Amniotic stem cell (primary cell): ENCODE measurements at places on chromosomes 1 and 21.

DNA sequence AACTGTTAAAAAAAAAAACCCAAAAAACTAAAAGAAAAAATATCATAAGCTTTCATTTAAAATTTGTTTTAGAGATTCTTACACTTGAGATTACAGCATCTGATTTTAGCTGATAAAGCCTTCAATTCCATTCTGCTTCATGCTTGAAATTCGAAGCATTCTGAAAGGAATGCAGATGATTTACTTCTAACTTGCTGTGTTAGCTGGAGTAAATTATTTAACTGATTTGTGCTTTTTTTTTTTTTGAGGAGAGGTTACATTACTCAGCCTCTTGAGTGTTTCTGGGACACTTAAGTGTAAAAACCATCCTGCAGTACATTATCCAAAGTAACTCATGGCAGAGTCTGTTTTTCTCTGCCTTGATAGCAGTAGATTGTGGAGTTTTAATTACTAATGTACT, 4.5 kb upstream of the TRIM67 start:
- DNase-seq, result no peak

- DNase-seq, result no peak
Observed at GRCh38 chr1:3003941-3004270, 17.4 kb upstream of the ACTRT2 start.

DNA sequence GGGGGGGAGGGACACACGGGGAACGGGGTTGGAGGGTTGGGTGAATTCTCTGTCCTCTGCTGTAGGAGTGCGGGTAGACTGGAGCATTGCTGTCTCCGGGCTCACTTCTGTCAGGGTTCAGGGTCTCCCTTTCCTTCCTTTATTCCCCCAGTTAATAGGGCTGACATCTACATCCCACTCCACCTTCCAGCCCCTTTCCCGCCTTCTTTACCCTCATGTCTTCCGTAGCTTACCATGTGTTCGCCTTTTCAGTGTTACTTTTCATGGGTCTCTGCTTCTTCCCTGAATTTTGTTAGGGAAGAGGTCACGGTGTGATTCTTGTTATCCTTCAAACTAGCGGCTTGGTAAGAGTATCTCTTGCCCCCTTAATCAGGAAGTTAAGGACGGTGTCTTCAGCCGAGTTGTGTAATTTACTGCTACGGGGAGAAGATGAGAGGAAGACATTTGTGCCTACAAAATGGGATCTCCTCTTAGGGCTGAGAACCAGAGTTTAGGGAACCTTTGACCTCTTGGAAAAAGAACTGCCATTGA, 917 bp downstream of the RAP1A start:
- DNase-seq, result no peak

DNA sequence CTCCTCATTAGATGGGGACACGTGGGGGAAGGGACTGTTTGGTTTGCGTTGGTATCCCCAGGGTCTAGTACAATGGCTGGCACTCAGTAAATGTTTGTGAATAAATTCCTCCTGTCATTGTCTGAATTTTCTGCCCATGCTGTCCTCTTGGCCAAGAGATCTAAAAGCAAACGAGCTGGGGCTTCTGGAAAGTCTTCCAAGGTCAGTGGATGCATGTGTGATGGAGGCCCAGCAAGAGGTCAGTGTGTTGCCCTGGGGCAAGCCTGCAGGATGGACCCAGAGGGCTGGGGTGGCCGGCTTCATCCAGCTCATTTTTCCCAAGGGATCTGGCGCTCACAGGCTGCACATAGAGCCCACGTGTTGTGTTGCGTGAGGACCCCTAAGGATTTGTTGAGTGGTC, 30.0 kb upstream of the JUN start:
- DNase-seq, result no peak

DNA sequence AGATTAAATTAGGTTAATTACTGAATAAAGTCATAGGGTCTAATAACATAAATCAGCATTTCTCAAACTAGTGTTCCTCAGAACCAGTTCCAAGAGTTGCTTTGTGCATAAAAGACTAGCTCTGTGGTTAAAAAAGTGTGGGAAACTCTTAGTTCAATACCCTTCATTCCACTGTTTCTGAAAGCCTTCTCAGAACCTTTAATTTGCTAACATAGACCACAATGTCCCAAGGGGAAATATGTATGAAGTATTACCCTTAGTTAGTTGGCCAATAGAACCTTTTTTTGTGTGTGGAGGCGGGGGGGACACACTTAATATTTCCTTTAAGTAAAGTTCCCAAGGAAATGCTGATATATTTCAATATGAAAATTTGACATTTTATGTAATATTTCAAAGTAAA, 20.4 kb downstream of the ODF2L start:
- DNase-seq, result no peak

DNA sequence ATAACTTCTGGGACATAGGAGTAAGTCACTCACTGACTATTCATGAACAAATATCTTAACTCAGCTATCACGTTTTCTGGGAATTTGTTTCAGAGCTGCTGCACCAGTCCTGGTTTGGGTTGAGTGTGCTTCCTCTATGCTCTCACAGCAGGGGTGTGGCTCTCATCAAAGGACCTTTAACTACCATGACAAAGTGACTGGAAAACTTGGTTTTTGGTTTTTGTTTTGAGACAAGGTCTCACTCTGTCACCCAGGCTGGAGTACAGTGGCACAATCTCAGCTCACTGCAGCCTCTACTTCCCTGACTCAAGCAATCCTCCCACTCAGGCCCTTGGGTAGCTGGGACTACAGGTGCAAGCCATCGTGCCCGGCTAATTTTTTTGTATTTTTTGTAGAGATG, 4.1 kb downstream of the ILDR2 start:
- no peak for DNase-seq

GRCh38 chr1:61446531-61446991, 278.4 kb downstream of the TM2D1 start:
- no peak for DNase-seq

GRCh38 chr1:174742805-174743653, 256.7 kb upstream of the CACYBP start:
- no peak for DNase-seq

DNA sequence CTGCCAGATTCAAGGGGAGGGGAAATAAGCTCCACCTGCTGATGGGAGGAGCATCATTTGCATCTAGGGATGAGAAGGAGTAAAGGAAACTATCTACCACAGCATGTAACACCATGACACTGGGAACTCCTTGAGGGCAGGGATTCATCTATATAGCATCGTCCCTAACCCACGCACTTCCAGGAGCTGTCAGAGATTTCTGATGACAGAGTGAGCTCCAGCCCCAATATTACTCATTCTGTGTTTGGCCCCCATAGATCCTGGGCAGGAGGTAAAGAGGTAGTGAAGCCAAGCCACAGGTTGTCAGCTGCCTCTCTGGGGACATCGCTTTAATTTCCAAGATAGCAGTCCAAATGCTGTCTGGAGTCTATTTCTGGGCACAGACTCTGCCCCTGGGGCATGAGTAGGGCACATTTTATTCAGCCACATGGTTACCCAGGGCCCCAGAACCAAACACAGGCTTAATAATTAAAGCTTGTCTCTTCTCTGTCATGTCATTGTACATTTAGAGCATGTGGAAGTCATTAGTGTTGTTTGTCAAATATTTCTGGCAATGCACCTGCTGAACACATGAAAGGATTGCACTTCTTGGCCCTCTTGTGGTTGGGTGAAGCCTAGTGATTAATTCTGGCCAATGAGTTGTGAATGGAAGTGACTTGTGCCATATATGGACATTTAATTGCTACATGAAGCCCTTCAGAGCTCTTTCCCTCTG, 105.9 kb upstream of the POU3F1 start:
- no peak for DNase-seq

GRCh38 chr1:50108497-50109059, at the start of gene ELAVL4:
Gene ELAVL4 (plus strand): TSS chr1:50108920. CDS start chr1:50109190, 270 bp downstream.
- no peak for DNase-seq

GRCh38 chr1:89298461-89298860, 25.8 kb upstream of the GBP5 start:
- DNase-seq, result no peak

DNA sequence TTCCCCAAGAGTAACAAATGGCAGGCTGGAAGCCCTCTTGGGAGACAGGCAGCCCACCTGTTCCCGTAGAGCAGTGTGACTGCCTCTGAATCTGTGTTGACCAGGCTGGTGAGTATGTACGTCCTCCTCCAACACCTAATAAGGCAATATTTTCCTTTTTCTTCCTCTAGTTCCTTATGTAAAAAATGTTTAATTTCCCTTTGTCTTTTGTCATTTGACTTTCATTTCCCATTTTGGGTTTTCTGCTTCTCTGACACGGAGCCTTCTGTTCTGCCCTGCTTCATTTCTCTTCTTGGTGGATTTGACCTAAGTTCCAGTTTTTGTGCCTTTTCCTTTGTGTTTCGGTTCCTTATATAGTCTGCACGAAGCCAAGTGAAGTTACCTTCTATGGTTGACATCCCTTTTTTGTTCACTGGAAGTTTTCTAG, 65.8 kb upstream of the ATF3 start:
- DNase-seq, result no peak

DNA sequence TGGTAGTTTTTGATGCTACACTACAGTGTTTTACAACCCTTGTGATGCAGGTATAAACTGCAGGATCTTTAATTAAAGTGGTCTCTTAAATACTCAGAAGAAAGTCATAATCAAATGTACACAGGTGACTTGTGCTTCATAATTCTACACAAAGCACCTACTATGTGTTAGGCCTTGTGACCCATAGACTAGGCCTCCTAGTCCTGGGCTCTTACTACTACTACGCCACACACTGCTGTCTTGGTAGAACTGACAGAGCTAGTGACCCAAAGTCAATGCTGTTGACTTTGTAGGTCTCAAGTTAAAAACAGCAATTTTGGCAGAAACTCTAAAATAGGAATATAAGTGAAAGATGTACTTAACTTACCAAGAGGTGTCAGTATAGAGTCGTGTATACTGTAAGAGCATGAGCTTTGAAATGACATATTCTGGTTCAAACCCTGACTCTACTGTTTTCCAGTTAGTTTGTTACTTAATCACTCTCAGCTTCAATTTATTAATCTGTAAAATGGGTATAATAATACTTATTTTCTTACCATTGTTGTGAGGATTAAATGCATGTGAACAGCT, 48.6 kb upstream of the LMO4 start:
- no peak for DNase-seq

- no peak for DNase-seq
Observed at GRCh38 chr1:228867108-228867950, 132.1 kb downstream of the RHOU start.

DNA sequence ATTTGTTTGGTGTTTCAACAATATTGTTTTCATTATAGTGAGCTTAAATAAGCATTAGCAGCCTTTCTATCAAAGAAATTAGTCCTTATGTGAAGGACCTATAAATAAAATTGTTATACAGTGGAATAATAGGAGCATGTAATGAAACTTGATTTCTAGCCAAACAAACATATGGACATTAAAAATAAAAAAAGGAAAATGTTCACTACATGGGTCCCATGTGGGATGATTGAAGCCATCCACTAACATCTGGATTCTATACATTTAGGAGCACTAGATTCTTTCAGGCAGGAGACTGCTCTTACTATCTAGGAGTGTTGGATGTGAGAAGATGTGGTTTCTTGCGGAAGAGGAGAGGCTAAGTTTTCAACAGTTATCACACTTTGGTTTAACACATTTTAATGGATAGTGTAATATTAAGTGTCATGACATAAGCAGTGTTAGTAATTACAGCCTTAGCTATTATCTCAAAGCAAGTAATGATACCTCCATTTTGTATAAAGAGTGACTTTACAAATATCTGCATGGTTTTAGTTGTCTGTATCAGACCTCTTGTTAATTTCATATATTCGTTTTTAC, 62.3 kb downstream of the LYPLAL1 start:
- DNase-seq, result no peak

DNA sequence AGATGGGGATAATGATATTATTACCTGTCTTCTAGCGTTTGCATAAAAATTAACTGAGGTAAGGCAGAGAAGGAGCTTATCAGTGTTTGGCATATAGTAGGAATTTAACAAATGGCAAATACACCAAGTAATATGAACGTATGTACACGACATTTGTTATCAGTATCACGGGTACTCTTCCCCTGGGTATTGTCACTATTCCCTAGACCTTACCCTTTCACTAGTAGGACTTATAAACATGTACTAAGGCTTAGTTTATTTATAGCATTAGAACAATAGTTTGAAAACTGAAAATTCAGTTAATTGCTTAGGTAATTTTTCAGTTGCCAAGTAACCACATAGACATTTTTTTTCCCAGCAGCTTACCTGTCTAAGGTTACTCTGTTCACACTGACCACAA, 187.0 kb downstream of the KCTD3 start:
- no peak for DNase-seq

- DNase-seq, result no peak
Observed at GRCh38 chr1:23593042-23593521, 33.8 kb upstream of the ID3 start.

DNA sequence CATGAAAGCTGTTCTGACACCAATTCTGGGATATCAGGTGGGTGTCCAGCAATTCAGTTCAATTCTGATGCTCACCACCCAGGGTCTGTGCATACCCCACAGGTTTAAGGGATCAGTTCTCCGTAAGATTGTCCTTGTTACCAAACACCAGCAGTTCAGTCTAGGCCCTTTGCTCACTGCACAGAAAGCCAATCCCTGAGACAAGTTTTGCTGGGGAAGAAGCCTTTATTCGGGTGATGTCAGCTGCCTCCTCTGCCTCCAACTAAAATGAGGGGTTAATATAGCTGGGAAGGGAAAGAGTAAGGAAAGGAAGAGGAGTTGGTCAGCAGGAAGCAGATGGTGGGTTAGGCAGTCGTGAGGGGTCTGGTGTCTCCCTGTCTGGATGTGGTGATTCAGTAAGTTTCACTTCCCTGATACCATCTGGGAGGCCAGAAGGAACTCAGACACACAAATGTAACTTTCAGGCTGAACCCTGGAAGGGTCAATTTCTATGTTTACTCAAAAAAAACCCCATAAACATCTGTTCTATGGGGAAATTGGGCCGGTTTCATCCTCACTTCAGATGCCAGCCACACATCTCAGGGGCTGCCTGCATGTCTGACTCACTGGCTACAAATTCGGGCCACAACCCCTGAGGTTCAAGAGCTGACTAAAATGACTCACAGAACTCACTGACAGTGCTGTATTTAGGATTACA, 83.3 kb upstream of the PGBD5 start:
- no peak for DNase-seq

DNA sequence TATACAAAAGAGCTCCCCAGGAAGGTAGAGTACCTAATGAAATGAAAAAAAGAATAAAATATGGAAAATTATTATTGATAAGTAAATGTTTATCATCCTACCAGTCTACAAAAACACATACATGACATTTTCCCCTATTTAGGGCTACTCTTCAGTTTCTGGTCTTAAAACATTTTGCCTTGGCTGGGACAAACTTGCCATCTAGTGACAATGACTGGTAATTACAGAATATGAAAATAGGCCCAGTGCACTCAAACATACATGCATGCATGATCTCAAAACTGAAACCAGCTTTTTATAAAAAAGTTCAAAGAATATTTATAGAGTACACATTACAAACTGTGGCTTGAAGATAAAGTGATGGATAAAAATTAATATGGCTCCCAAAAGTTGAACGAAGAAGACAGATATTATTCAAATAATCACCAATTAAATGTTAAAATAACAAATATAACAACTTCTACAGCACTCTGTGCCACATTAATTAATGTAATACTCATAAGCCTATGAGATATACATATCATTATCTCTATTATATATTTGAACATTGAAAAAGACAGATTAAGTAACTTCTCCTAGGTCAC, 10.5 kb upstream of the RNPC3 start:
- no peak for DNase-seq

- DNase-seq, result no peak
Observed at GRCh38 chr1:68142036-68142435, 90.3 kb downstream of the WLS start.
